ENCODE measurements at places on chromosomes 7 and 10.

DNA sequence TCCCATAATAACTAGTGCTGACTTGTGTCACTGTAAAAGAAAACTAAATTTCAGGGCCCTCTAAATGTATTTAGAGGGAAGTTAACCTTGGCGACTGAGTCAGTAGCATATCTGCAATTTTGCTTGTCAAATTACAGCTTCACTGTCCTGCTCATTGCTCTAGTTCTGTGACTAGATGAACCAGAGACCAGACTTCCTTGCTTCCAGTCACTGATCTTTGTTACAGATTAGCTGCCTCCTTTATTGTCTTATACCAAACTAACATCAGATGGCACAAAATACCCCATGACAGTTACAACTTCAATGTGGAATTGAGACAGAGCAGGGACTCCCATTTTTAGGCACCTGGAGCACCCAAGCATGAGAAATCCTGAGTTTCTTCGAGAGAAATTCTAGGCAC is 79.9 kb upstream of the POM121L12 start:
- DNase-seq, result no peak

DNA sequence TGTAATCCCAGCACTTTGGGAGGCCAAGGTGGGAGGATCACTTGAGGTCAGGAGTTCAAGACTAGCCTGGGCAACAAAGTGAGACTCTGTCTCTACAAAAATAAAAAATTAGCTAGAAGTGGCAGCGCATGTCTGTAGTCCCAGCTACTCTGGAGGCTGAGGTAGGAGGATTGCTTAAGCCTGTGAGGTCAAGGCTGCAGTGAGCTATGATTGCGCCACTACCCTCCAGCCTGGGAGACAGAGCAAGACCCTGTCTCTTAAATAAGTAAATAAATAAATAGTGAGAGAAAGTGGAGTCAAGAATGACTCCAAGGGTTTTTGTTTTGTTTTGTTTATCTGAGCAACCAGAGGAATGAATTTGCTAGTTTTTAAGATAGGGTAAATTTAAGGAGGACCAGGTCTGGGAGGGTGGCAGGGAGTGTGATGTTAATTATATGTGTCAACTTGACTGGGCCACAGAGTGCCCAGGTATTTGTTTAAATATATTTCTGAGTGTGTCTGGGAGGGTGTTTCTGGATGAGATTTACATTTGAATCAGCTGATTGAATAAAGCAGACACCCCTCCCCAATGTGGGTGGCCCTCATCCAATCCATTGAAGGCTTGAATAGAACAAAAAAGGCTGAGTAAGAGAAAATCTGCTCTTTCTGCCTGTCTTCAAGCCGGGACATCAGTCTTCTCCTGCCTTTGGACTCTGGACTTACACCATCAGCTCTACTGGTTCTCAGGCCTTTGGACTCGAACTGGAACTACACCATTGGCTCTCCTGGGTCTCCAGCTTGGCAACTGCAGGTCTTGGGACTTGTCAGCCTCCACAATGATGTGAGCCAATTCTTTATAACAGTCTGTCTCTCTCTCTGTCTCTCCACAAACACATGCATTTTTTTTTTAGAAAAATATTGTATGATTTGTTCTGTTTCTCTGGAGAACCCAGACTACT is 23.5 kb downstream of the IMPDH1 start:
- DNase-seq, result no peak

DNA sequence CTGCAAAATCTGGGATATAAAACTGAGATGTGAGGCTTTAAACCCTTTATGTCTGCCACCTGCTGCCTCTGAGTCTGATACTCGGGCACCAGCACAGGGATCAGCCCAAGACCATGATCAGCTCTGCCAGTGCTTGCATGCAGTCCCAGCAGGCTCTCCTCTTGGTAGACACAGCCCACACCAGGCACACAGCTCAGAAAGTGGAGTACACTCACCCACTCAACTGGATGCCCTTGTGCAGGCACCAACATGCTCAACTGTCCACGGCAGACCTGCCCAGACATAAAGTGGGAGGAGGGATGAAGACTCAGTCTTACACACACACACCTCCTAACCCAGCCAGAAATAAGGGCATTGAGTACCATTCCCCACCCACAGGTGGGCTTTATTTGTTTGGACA is 18.2 kb upstream of the MYH16 start:
- DNase-seq, result no peak

GRCh38 chr10:100229819-100230422 is 525 bp upstream of the CHUK start:
- DNase-seq, result no peak

DNA sequence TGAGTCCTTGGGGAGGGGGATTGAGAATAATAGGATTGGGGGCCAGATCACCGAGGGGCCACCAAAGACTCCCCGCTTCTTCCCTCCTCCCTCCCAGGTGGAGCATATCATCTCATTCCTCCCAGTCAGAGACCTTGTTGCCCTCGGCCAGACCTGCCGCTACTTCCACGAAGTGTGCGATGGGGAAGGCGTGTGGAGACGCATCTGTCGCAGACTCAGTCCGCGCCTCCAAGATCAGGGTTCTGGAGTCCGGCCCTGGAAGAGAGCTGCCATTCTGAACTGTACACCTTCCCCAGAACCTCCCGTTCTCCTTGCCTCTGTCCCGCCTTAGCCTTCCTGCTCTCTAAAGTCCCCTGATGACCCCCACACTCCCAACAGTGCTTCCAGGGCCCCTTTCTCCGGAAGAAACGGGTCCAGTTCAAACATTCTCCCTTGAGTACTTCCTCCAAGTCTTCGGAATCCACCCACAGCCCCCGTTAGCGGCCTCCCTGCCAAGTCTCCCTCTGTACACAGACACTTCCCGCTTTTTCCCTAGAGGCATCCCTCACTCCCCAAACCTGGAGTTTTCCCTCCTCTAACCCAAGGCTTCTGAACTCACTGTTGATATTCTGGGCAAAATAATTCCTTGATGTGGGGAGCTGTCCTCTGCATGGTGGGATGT is 4.1 kb downstream of the FBXO24 start:
- peak; percentile 35 for DNase-seq

DNA sequence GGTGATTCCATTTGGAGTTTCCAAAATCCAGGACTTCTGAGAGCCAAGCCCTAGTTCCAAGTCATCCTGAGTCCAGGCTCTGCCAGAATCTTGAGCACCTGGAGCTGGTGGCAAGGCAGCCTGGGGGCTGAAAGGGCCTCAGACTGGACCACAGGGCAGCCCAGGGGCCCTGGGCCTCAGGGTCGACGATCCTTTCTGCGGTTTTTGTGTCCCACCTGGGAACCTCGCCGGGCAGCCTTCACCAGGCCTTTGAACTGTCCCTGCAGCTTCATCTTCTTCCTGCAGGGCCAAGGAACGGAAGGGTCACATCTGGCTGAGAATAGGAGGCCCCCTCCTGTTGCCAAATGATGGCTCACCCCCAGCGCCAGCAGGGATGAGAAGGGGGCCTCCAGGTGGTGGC is 22.4 kb upstream of the FRAT2 start:
- no peak for DNase-seq

DNA sequence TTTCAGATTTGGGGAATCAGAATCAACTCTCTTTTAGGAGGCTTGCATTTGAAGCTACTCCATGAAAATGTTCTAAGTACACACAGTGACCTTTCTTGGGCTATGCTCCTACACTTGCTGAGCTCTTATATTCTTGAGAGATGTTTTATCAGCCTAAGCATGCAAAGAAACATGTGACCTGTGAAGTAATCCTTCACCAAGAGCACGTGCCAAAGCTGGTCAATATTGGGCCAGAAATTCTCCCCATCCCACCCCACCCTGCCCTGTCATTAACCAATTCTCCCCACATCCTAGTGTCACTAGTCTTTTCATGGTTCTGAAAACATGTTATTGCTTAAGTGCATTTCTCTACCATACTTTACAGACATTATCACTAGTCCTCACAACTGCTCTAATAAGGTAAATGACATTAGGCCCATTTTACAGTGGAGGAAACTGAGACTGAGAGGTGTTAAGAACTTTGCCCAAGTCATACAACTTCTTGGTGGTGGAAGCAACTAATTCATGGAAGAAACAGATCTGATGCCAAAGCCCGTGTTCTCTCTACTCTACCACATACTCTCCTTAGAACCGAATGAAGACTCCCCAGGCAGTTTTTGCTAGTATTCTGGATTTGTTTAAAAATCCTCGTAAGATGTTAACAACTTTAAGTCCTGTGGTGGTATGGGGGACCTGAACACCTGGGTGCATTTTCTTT is 200.6 kb downstream of the PTEN start:
- no peak for DNase-seq

DNA sequence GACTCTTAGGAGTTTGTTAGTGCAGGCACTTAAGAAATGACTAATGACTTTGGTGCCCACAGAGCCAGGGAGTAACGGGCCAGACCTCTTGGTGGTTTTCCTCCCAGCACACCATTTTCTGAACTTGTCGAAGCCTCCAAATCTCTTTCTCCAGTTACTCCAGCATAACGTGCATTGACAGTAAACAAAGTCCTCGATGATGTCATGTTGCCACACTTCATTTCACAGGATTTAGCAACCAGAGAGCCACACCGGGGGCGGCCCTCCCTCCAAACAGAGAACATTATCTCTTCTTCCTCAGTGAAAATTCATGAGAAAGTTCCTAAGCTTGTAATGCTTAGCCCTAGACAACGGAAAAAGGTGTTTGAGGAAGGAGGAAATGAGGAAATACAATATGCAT is 4.0 kb upstream of the SVOPL start:
- no peak for DNase-seq

- DNase-seq, result peak; percentile 33
Observed at GRCh38 chr10:75512203-75512933, 80.9 kb downstream of the LRMDA start.

- DNase-seq, result no peak
Observed at GRCh38 chr10:13001887-13002212, 337 bp upstream of the CCDC3 start.

DNA sequence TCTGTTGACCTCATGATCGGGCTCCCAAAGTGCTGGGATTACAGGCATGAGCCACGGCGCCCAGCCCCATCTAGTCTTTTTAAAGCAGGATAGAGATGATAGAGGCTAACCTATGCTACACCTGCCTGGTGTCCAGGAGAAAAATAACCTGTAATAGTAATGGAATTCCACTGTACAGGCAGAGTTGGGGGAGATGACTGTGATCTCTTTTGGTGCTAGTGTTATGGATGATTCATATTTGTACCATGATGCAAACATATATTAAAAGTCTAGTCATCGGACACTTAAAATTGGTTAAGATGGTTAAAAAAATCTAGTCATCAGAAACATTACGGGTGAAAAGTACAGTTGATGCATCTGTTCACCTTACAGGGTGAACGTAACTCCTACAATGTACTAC is 6.1 kb upstream of the SAR1A start:
- peak; percentile 34 for DNase-seq

DNA sequence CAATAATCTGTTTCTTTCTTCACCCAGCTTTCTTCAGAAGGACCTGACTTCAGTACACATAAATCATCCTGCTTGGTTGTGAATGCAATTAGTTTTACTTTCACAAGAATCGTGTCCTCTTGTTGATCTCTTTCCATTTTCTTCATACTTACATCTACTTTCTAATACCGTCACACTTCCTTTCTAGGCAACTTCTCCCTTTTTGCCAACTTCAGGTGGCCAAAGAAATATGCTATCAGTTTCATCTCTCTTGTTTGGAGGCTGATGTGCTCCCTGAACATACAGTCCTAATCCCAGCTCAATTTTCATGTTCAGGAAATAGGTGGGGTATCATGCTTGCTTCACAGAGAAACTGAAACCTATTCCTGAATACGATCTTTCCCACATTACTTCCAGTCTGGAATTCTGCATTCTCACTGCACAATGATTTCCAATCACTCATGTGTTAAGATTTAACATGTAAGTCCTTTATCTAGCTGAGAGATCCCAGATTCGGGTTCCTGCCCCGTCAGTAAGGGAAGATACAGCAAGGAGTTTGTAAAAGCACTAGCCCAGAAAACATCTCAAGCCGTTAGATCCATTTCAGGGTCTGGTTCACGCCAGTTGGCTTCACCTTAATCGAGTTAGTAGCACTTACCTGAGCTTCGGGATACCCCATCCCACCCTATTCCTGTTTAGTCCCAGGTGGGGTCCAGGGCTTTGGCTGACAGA is 994 bp downstream of the SLC25A28 start:
- peak; percentile 7 for DNase-seq

DNA sequence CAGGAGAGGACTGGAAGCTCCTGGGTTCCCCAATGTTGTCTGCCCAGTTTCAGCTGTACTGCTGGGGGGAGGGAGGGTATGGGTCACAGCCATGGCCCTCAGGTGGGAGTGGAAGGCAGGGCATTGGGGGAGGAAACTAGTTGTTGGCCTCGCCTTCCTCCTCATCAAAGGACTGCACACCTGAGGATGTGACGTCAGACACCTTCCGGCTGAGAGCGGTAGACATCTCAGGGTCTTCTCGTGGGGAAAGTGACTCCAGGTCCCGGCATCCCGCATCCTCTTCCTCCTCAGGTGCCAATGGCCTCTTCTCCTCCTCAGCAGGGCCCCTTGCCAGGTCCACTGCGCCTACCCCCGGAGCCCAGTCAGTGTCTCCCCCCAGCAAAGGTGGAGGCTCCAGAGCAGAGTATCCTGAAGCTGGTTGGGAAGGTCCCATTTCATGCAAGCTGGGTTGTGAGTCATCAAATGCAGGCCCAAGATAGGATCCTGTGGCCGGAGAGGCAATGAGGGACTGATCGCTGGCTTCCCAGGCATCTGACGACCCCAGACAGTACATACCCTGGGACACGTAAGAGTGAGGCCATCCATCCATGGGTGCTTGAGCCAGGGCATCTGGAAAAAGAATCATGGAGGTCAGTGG is 6.0 kb downstream of the FAM131B start:
- DNase-seq, result no peak

- peak; percentile 55 for DNase-seq
Observed at GRCh38 chr10:52525761-52526160, 211.7 kb downstream of the DKK1 start.

Data from fibroblast of skin of scalp (primary cell).